Renal pelvis (tissue), 12 donors: ENCODE measurements at places on chromosomes 6 and 20. TPM values are rescaled to one million over a fixed set of nuclear protein-coding genes. Genes with fewer than 3 reads are reported as not detected.

GRCh38 chr20:43554369-43554768 lies 4.5 kb upstream of the SGK2 start:
- no peak for DNase-seq

- no peak for DNase-seq
These were observed 140.1 kb downstream of the CEBPB start for GRCh38 chr20:50330504-50331313.

- DNase-seq, result no peak
These were observed 7.2 kb downstream of the NCOA7 start for GRCh38 chr6:125797886-125798444.

- no peak for DNase-seq
These were observed 308.9 kb upstream of the JAG1 start for GRCh38 chr20:10982692-10983091.

Gene NEDD9
- 67.3 TPM for polyA plus RNA-seq

Gene BTN1A1
- polyA plus RNA-seq, result 0.16 TPM

GRCh38 chr20:14922503-14923267 lies 585.3 kb upstream of the FLRT3 start:
- no peak for DNase-seq

- no peak for DNase-seq
These were observed 296.6 kb upstream of the MANEA start for GRCh38 chr6:95280686-95281273.

Gene BPIFB4
- polyA plus RNA-seq, result not detected

GRCh38 chr20:44064501-44065400 lies 122.2 kb downstream of the JPH2 start:
- DNase-seq, result no peak

GRCh38 chr6:47974106-47974505 lies 136.9 kb downstream of the PTCHD4 start:
- no peak for DNase-seq

Gene FAM217A
- 2.1 TPM for polyA plus RNA-seq

DNA sequence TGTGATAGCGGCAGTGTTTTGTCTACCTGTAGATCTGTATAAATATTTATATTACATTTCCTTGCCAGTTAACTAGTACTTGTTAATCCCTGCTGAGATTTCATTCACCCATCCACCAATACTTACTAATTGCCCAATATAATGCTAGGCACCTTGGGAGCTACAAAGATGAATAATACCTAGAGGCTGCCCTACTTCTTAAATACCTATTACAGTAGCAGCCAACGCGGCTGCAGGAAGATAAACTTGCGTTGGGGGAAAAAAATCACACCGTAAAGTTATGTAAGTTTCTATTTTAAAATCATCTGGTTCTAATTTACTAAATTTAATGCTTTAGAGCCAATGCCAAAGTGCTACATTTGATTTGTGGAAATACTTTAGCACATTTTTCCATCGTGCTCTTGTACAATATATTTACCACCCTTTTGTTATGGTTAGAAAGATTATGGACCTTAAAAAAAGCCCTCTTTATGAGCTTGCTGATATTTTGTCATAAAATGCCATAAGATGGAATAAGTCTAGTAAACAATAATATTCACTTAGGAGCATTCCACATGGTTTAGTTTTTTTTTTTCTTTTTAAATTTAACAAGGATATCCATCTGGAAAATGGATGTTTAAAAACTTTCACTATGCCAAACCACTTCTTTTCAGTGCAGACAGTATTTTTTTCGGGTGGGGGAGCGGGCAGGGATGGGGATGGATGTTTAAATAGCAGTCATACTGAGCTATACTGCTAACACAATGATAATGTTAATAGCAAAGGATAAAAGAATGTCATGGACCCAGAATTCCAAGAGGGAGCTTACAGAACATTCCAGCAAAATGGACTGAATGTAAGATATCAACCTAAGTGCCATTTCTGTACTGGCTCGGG lies 13.2 kb upstream of the NEDD9 start:
- no peak for DNase-seq

Gene OR2B6
- polyA plus RNA-seq, result not detected

GRCh38 chr6:106253731-106254130 lies 71.8 kb downstream of the ATG5 start:
- DNase-seq, result no peak

DNA sequence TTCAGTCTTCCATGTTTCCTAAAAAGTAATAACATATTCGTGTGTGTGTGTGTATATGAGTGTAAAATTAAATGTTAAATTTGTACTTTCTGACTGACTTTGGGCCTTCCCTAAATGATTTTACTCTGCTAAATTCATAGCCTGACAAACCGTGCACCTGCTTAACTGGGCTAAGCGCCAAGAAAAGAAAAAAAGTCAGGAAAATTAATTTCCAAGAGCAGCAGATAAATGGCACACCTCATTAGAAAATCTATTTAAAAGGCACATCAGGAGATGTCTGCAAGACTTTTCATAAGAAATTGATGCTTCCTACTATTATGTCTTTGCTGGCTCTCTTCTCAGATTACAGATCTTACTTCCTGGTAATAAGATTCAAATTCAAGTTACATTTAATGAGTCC lies 72.4 kb downstream of the TRDN start:
- no peak for DNase-seq

DNA sequence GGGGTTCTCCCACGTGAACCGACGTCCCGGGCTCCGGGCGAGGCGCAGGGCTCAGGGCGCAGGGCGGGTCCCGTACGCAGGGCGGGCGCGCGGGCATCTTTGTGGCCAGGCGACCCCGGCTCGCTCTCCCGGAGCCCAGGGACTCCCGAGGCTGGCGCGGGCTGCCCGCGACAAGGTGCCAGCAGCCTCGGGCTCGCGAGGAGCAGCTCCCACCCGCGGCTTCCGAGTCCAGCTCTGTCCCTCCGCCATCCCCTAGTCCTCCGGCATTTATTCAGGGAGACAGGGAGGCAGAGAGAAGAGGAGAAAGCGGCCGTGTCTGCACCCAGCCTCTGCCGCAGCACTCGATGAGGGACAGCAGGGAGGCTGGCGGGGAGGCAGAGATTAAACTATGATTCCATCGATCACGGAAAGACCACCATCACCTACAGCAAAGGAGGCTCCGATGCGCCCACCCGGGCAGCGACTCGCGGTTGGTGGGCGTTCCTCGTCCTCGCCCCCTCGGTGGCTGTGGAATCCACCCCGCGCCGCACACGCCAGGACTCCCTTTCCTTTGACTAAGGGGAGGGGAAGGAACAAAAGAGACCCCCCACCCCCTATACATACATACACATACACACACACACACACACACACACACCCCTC lies 1.1 kb downstream of the RGS17 start:
- no peak for DNase-seq

Gene TBX18
- 9.1 TPM for polyA plus RNA-seq
